HS-27A (cell line): ENCODE measurements at places on chromosomes 16 and 17.

DNA sequence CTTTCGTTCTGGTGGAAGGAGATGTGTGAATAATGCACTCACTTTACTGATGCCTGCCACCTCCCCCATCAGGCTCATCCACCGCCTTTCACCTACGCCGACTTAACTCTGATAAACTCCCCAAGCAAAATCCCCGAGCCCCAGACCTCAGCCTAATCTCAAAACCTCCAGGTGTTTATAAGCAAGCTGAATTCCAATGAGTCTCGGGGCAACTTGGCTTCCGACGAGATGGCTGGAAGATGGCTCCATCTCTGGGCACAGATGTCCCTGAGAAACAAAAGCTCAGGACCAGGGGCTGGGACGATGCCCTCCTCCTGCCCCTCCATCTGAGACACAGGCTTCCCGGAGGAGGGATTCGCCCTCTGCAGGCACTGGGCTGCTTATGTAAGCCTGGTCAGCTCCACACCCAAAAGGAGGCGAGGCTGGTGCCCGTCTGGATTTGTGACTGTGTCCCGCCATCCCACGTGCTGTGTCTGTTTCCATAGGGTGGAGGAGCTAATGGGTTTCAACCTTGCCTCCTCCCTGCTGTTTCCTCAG is 386.4 kb upstream of the TNRC6C start:
- no peak for DNase-seq

DNA sequence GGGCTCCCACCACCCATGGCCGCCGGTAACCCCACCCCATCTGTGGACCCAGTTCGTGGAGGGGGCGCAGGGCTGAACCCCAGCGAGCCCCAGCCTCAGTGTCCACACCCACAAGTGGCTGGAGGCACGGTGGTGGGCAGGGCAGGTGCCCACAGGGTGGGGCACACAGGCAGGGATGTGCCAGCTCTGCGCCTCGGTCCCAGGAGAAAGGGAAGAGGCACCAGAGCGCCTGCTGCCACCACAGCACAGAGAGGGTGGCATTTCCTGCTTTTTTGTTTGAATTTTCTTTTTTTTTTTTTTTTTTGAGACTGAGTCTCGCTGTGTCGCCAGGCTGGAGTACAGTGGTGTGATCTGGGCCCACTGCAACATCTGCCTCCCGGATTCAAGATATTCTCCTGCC is 19.0 kb downstream of the ZFPM1 start:
- DNase-seq: no peak

DNA sequence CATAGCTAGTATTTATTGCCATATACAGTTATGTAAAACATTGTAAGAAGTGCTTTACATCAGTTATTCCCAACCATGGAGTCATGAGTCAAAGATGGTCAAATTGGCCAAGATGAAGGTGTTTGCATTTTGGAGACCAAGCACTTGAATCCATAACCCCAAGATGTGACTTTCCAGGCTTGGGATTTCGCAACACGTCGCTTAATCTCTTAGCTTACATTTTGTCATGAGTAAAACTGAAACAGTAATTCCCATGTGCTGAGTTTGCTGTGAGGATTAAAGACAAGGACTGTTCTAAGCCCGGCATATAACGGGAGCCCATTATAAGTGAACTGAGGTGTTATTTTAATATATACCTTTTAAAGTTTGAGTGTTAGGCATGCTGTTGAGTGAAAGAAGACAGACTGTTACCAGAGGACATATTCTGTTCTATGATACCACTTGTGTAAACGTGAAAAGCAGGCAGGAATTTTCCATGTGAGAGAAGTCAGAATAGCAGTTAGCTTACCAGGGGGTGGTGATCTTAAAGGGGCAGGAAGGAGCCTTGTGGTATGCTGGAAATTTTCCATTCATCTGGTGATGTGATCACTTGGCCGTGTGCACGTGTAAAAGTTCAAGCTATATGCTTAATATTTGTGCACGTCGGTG is 484.9 kb downstream of the WWOX start:
- no peak for DNase-seq

DNA sequence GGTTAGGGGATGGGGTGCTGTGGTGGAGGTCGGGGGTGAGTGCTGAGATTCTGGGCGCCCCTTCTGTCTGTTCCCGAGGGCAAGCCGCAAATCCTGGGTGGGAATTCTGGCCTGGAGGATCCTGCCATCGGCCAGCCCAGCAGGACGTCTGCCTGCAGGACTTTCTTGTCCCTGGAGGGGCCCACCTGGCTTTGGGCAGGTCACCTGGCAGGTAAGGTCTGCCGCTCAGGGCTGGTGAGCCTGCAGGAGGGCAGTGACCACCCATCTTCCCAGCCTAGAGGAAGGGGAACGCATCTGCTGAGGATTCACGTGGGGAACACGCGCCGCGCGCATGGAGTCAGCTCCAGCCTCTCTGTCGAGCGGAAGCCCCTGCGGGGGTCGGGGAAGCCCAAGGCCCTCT is 5.4 kb downstream of the RNF222 start:
- no peak for DNase-seq

- no peak for DNase-seq
Measured at GRCh38 chr17:71760062-71760720, 360.6 kb upstream of the SOX9 start.

DNA sequence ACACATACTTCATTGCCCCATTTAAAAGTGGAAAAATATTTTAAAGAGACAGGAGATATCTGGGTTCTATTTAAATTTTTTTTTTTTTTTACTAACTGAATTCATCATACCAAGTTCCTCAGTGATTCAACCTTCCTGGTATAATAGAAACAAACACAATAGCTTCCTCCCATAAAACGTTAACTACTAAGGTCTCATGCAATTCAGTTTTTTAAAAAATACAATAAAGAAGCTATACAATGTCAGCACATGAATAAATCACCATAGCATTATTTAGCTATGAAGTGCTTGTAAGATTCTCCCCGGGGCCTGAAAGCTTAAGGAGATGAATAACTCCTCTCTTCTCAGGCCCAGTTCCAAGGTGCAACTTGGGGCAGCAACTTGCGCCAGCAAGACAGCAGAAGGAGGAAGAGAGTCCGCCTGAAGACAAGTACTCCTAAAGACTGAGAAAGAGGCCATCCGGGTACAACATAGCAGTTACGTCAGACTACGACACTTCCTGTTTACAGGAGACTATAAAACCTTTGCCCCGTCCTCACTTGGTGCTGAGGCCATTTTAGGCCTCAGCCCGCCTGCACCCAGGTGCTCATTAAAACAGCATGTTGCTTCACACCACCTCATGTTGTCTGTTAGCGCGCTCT is 81.5 kb downstream of the MYO1D start:
- DNase-seq: no peak

DNA sequence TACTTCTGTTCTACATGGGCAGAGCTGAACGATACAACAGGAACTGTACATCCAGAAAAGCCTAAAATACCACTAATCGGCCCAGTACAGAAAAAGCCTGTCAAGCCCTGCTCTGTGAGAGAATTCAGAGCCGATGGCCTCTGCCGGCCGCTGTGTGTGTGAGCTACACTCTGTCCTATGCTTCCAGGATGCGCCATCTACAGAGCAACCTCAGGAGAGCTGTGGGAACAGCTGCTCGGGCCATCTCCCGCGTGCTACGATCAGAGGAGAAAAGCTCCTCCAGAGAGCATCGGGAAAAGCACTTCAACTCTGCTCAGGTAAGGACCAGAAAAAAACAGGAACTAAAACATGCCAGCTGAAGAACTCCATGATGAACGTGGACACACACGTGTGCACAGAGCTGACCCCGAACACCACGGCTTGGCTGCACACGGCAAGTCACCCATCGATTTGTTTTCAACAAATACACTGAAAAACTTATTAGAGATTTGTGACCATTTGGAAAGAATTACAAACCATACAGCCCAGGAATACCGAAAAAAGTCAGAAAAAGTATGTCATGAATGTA is 115.9 kb downstream of the ANKRD11 start:
- no peak for DNase-seq

- DNase-seq: no peak
Measured at GRCh38 chr17:45749831-45750335, 34.2 kb upstream of the CRHR1 start.

GRCh38 chr17:6072157-6072556 is 2.0 kb downstream of the WSCD1 start:
- DNase-seq: no peak
